Stimulated activated CD4-positive, alpha-beta T cell treated with anti-CD3 and anti-CD28 coated beads, Interleukin-12 subunit alpha, Interleukin-12 subunit beta, amount 100 ng/mL, for 48 hours (primary cell): ENCODE measurements at places on chromosomes 5 and 9.

- no peak for DNase-seq
Measured at GRCh38 chr5:132093271-132093670, 19.7 kb downstream of the CSF2 start.

DNA sequence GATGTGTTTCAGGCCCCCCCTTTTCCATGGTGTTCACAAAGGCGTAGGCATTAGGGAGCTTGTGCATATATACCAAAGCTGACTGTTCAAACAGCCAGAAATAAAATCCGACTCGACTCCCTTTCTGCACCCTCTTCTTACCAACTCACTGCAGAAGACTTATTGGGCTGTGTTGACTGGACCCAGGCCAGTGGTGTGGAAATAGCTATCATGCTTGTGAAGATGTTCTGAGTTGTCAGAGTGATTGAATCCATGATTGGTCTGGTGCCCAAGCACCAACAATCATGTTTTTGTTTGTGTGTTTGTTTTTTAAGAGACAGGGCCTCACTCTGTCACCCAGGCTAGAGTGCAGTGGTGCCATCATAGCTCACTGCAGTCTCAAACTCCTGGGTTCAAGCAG is 21.6 kb downstream of the TJP2 start:
- DNase-seq: no peak

- DNase-seq: no peak
Measured at GRCh38 chr9:98962861-98963260, 19.2 kb downstream of the COL15A1 start.

GRCh38 chr5:75089137-75089536 is 36.8 kb upstream of the GCNT4 start:
- peak; percentile 50 for DNase-seq

GRCh38 chr5:72656756-72657513 is 149.7 kb upstream of the ZNF366 start:
- no peak for DNase-seq

DNA sequence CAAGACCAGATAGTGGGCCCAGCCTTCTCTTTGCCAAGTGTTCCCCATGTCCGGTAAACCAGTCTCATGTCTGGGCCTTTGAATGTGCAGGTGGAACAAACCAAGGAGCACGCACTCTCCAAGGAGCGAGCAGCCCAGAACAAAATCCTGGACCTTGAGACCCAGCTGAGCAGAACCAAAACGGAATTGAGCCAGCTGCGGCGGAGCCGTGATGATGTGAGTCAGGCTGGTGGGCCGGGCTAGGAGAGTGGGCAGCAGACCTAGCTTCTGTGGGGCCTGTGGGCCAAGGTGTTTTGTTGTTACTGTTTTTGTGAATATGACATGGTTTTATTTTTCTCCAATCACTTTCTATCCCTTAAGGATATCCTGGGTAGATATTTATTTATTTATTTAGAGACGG is 5.6 kb upstream of the GLE1 start:
- no peak for DNase-seq

DNA sequence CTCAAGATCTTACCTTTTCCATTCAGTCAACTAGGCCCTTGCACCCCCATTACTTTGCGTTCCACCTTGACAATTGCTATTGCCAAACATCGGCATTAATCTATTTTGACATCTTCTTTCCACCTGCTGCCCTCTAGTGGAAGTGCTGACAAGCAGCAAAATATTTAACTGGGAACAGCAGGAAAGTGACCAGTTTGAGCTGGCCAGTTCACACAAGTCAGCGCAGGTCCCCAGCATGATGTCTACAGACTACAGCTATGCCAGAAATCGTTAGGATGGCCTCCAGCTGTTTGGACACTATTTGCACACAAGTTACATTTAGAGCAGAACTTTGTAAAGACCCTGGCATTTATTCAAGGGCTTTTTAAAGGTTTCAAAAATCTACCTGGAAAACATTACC is 160.1 kb downstream of the GHR start:
- peak; percentile 12 for DNase-seq
